ENCODE measurements at places on chromosomes 13 and 19. TPM values are rescaled to one million over a fixed set of nuclear protein-coding genes. Genes with fewer than 3 reads are reported as not detected.

POU2F2 gene
- 0.47 TPM for total RNA-seq

SHISA2 gene
- not detected for total RNA-seq

FBXL3 gene
- 18.1 TPM for total RNA-seq

DNAAF3 gene
- 4.5 TPM for total RNA-seq

GPALPP1 gene
- total RNA-seq = 10.5 TPM

ADM5 gene
- 3.4 TPM for total RNA-seq

ZNF723 gene
- not detected for total RNA-seq

FPR1 gene
- total RNA-seq = 0.31 TPM
